ENCODE measurements at places on chromosomes 3 and 15.

GRCh38 chr3:25508901-25509300 is 80.8 kb downstream of the RARB start:
- DNase-seq: no peak

- no peak for DNase-seq
Measured at GRCh38 chr3:126578702-126579101, 20.0 kb upstream of the C3orf22 start.

DNA sequence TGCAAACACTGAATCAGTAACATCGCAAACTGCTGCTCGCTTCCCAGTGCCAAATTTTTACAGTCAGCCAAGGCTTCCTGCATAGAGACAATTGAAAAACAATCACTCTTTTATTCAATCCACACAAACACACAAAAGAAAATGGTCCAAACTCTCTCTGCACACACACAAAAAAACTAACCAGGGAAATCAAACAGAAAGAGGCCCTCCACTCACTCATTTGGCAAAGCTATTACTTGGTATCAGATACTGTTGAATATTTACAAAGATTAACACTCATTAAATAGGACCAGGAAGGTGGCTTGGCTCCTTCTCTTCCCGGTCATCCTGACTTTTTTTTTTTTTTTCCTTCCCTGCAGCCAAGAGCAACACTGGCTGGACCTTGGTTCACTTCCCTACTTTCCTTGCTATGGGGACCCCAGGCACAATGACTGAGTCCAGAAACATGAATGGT is 62.4 kb upstream of the SPATA12 start:
- no peak for DNase-seq

GRCh38 chr3:53633197-53633787 is 138.9 kb downstream of the CACNA1D start:
- DNase-seq: no peak

GRCh38 chr15:61382927-61383326 is 153.8 kb upstream of the RORA start:
- no peak for DNase-seq

GRCh38 chr3:56790016-56790821 is 11.5 kb downstream of the ARHGEF3 start:
- no peak for DNase-seq

DNA sequence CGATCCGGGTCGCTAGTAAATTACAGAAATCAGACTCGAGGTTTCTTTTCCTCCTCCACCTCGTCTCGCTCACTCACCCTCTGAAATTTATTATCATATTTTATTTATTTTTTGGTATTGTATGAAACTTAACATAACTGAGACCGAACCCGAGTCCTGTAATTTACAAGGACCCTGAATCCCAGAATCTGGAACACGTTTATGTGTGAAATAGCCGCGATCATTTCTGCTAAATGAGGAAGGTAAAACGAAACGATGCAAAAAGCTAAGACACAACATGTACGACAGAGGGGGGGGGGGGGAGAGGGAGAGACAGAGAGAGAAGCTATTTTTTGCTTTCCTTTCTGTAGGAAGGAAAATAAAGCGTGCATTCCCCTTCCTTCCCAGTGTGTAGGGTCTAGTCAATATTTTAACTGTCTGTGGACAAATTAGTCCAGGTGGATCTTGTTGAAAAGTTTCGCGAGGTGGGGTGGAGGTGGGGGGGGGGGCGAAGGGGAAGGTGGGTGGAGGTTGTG is 1.6 kb downstream of the BBX start:
- DNase-seq: no peak

GRCh38 chr3:59854061-59854709 is 804.4 kb upstream of the CFAP20DC start:
- no peak for DNase-seq

DNA sequence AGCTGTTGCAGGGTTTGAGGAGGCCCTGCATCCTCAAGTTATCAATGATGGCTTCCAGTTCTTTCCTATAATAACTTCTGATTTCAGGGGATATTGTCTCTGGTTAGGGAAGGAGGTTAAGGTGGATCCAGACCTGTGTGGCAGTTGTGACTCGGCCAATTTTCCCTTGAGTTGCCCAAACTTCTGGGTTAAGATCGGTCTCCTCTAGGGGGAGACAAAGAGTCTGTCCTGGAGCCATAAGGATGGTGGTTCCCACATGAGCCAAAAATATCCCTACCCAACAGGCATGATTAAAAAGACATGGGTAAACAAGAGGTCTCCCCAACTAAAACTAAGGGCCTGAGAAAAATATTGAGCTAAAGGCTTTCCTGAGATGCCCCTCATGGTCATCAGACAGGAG is 227.5 kb upstream of the MDFIC2 start:
- DNase-seq: no peak

DNA sequence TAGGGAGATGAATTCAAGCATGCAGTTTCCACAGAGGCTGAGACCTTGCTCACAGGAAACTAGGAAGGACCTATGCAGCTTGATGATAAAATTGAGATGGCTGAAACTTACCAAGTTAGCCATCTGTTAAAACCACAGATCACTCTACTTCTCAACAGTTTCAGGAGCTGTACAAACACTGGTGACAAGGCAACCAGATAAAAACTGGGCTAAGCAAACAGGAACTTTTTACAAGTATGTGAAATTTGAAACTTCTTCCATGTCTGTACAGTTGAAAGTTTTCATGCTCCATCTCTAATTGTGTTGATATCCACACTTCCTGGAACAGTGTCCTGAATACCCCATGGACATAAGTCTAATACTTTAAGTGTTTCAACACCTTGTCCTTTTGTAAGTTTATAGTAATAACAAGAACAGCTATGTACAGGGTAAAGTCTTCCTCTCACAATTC is 78.2 kb downstream of the FAIM start:
- no peak for DNase-seq

- no peak for DNase-seq
Measured at GRCh38 chr3:72601983-72602750, 246.1 kb downstream of the SHQ1 start.
